ENCODE measurements at places on chromosomes 1 and 21.

- DNase-seq: no peak
Measured at GRCh38 chr21:33266789-33267135, 595 bp downstream of the IL10RB start.

GRCh38 chr1:21000245-21000594 lies 176.5 kb downstream of the EIF4G3 start:
- no peak for DNase-seq

- no peak for DNase-seq
Measured at GRCh38 chr1:26059906-26060305, 7.5 kb downstream of the TRIM63 start.

DNA sequence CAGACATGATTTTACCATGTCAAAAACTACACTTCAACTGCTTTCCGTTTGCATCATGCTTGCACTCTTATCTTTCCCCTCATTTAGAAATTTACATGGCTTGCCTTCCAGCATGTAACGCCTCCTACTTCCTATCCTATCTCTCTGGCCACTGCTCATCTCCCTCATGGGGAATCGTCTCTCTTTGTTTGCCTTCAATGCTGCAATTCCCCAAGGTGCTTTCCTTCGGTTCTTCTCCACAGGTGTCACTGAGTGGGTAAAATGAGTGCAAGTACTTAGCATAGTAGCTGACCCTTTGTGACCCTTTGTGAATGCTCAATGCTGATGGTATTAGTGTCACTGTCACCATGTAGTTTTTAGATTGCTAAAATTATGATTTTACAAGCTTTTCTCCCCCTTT lies 63.1 kb downstream of the APP start:
- no peak for DNase-seq

DNA sequence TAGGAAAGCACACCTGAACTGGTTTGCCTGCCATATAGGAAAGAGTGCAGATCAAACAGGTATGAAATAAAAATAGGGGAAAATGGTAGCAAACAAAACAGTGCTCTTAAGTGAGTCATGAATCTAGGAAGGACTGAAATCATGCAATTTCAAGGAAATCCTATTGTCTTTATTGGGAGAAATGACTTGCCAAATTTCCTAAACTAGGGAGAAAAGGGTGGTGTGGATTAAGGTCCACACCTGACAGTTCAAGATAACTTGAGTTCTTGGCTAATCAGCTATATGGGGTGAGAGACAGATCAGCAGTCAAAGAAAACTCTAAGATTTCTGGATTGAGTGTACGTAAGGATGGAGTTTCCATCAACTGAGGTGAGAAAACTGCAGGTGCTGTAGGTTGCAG lies 101.1 kb downstream of the PRKAB2 start:
- DNase-seq: no peak

DNA sequence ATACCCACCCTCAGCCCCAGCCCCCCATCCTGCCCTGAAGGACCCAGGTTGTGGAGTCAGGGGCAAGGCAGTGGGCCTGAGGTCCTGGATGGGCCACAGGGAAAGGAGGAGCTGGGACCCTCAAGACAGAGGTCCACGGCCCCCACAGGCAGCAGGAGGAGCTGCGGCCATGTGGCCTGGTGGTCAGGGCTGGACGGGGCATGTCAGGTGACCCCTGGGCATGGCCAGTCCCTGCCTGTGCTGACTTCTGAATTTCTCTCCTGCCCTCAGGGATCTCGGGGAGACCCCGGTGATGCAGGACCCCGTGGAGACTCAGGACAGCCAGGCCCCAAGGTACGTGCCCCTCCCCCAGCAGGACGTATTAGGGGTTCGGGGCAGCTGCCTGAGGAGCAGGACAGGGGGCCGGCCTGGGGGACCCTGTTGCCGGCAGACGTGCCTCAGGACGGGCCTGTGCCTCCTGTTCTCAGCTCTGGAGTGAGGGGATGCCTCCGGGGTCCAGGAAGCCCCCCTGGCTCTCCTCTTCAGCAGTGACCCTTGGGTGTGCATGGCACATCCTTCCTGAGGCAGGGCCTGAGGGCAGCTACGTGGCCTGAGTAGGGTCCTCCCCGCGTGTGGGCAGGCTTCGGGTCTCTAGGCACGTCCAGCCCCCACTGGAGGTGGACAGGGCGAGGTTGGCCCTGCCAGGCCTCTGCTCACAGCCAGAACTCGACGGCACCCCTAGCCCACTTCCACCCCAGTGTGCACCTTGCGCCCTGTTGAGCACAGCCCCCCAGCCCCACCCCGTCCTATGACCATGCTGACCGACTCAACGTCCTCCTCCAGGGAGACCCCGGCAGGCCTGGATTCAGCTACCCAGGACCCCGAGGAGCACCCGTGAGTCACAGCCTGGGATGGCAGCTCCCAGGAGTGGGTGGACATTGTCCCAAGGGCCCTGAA lies 23.6 kb downstream of the COL6A2 start:
- DNase-seq: no peak

GRCh38 chr1:237269938-237270337 lies 228.0 kb downstream of the RYR2 start:
- no peak for DNase-seq

DNA sequence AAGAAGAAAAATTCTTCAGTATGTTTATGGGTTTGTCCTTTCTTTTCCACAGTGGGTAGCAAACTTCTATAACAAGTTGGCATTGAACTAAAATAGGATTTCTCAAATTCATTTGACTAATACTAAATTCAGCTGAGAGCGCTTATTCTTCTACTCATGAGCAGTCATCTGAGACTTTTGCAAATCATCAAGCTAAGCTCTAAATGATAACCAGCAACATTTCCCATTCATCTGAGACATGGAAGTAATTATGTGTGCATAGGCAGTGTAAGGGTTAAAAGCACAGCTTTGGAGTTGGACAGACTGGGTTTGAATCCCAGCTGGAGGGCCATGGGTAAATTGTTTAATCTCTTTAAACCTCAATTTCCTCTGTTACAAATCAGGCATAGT lies 18.3 kb upstream of the CNR2 start:
- DNase-seq: no peak

- DNase-seq: no peak
Measured at GRCh38 chr1:213326281-213327016, 275.4 kb downstream of the RPS6KC1 start.

DNA sequence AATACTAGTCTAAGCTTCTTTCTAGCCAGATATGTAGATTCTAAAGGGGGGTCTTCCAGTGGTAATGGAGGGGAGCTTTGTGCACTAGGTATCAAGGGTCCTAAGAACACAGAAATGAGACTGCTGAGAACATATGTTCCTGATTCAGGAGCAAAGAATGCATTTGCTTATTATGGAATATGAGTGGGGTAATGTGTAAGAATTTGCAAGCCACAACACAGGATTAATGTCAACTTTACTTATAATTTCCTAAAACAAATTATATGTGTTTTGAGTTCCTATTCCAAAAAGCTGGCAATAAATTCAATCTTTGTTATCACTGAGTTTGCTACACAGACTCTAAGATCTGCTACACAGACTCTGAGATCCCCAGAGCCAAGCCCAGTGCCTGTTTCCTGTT lies 357.0 kb upstream of the PTBP2 start:
- no peak for DNase-seq

- DNase-seq: no peak
Measured at GRCh38 chr1:185931438-185931837, 197.2 kb downstream of the HMCN1 start.

DNA sequence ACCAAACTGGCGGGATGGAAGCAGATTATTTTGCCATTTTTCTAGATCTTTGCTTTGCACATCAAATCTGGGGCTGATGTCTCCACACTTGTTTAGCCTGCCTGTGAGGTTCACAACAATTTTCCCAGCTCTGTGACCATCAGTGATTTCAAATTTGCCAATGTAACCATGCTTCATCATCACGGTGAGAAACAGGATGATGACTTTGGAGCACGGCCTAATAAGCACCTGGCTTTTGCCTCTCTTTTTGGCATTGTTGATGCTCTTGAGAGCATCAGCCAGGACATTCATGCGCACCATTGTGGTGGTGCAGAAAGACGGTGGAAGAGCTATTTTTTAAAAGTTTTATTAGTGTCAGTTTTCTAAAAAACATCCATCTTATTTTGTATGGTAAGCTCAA lies 50.1 kb downstream of the IARS2 start:
- no peak for DNase-seq

GRCh38 chr1:183879966-183880365 lies 75.0 kb downstream of the RGL1 start:
- DNase-seq: no peak

- no peak for DNase-seq
Measured at GRCh38 chr1:24964811-24965570, 34.9 kb upstream of the RUNX3 start.

DNA sequence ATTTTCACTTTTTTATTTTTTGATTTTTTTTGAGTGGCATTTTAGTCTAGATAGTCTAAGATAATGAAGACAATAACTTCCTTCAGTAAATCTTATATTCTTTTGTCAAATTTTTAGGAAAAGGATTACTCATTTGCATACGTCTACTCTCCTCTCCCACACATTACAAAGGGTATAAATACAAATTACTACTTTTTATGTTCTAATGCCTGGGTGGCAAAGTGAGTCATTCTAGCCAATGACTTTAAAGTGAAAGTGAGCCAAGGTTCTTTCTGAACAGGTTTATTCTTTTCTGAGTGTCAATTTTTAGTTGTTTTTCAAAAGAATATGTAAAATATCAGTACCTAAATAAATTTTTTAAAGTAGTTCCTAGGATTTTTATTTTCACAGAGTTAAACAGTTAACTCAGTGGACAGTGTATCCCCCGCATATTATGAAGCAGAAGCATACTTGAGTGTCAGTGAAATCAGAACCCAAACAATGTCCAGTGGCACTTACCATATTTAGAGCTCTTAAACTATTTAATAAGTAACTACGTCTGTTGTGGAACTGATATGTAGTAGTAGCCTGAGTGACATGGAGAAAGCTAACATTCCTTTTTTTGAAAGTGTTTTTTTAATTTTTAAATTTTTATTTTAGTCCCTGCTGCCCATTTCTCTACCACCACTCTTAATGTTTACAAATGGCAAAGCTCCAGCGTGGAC lies 141.7 kb downstream of the PHTF1 start:
- DNase-seq: no peak

DNA sequence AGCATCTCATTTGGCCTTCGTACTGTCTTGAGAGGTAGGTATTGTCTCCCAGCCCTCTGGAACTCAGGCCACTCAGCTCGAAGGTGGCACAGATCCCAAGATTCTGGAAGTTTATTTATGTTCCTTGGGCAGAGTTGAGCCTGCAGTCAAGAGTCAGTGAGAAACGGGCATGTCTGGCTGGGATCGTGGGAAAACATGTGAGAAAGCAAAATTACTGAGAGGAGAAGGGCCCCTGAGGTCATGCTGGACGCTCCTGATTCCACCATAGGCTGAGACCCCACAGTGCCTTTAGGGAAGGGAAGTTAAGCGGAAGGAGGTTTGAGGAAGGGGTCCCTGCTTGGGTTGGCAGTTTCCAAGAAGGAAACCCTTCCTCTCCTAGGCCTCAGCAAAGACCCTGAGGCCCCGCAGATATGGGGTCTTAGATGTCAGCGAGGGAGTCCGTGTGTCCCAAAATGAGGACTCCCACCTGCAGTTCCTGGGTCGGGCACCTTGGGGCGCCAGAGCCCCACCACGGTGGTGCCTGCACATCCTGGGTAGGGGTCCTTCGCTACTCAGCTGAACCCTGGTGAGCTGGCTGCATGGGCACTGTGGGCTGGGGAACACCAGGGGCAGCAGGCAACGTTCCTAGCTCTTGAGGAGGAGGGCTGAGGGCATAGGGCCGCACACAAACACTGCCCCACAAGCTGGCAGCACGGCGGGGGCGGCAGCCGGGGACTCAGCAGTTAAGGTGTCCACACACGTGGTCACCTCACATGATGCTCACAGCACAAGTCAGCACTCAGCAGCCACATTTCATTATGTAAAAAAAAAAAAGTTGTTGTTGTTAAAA lies 12.3 kb upstream of the SEMA4A start:
- DNase-seq: no peak

DNA sequence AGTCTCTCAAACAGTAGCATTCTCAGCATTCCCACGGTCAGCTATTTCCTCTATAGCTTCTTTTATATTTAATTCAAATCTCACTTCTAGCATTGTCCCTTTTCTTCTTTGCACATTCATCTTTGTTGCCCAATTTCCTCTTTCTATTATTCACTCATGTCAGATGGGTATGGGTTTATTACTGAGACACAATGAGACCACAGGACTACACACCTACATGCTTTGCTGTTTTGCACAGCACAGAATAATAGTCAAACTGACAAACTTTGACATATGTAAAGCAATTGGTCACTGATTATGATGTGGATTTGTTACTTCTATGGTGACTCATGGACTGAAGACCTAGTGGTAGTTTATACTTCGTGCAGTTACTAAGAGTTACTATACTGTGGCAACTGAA lies 5.8 kb upstream of the CD1C start:
- no peak for DNase-seq

DNA sequence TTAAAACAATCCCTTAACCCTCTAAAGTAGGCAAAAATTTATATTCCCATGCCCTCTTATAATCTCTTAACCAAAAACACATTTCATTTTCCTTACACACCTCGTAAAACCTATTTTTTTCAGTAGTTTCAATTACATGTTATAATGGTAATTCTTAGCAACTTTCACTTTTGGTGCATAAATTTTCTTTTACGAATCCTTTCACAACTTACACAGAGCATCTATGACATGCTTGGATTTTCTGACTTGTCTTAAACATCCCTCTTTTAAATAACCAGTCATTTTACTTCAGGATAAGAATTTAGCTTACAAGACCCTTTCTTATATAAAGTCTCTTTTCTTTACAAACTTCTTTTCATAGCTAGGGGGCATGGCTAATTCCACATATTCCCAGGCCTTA lies 8.9 kb upstream of the MRPL55 start:
- no peak for DNase-seq

- DNase-seq: no peak
Measured at GRCh38 chr1:7642781-7643529, 128.1 kb upstream of the VAMP3 start.

DNA sequence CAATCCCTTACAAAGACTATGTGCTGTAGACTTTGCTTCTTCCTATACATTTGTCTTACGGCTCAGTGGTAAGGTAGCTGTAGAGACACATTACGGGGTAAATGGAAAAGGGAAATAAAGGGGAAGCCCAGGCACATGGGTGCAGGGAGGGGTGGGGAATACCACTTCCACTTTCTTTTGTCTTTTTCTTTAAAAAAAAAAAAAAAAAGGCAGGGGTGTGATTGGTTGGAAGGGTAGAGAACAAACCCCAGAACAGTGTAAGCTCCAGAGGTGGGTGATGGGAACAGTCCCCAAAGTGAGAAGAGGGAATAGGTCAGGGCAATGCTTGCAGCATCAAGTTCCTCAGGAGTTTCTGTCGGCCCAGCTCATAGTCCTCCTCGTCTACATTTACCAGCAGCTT lies 3.9 kb downstream of the NIT1 start:
- no peak for DNase-seq

DNA sequence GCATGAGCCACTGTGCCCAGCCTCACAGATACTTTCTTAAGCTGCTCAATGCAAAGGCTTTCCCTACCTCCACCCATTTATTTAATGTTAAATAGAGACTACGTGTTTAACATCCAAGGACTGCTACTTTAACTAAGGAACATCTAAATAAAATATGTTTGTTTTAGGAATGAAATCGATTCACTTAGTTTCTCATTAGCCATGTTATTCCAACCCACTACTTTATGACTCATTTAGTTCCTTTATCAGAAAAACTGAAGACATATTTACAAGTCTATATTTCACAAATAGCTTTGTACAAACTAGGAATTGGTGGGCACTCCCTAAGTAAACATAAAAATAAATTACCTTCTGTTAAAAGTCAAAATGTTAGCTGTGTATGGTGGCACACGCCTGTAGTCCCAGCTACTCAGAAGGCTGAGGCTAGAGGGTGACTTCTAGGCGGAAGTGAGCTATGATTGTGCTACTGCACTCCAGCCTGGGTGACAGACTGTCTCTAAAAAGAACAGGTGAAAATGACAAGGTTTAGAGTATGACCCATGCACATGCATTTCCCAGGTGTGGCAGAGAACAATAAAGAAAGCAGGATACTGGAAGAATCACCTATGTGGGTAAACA lies 39.9 kb upstream of the AK4 start:
- DNase-seq: no peak
